ENCODE measurements at places on chromosomes 2 and 18.

DNA sequence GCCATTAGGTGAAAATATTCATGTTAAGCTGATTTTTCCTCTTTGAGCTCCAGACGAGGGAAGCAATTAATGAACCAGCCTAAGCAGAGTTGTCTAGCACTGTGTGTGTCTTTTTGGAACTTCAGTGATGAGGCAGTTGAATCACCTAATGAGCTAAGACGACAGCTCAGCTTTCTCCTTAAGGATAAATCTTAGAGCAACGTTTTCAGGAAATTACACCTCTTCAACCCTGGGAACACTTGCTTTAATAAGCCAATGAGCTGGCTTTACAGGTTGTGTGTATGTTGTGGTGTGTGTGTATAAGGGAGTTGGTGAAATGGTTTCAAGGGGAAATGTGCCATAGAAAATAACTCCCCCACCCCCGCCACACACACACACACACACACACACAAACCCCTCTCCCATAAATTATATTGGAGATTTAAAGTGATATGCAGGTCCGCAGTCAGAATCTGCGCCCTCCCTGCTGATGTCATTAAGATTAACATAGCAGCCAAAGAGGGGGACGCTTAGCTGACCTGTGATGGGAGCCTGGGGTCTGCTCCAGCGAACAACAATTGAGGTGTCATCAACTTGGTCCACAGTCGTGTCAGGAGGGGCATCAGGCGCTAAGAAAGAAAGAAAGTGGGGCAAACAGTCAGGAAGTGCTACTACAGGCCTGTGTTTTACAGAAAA, 28.1 kb downstream of the FN1 start:
- no peak for DNase-seq

DNA sequence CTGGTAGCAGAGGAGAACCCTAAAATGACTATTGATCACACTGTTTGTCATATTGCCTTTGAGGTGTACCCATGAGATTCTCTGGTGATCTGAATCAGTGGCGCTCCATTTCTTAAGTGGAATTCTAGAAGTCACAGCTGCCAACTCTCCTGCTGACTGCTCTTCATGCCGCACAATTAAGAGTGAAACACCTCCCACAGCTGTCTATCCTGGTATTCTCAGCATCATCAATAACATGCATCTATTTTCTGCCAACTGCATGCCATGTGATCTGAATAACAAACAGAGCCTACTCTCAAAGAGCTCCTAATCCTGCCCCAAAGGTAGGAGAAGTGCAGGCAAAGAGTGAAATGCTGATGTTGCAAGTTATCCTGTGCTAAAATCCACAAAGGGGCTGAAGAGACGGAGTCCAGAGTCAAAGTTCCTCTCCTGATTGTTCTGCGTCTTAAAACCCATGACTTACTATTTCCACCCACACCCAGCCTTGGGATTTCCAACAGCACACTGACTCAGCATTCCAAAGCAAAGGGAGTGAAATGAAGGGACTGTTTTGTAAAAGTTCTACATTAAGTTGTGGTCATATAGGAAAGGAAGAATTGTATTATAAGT, 13.7 kb upstream of the DAPL1 start:
- DNase-seq, result no peak

- no peak for DNase-seq
These were observed 58.8 kb downstream of the BOD1L2 start for GRCh38 chr18:57205641-57206040.

DNA sequence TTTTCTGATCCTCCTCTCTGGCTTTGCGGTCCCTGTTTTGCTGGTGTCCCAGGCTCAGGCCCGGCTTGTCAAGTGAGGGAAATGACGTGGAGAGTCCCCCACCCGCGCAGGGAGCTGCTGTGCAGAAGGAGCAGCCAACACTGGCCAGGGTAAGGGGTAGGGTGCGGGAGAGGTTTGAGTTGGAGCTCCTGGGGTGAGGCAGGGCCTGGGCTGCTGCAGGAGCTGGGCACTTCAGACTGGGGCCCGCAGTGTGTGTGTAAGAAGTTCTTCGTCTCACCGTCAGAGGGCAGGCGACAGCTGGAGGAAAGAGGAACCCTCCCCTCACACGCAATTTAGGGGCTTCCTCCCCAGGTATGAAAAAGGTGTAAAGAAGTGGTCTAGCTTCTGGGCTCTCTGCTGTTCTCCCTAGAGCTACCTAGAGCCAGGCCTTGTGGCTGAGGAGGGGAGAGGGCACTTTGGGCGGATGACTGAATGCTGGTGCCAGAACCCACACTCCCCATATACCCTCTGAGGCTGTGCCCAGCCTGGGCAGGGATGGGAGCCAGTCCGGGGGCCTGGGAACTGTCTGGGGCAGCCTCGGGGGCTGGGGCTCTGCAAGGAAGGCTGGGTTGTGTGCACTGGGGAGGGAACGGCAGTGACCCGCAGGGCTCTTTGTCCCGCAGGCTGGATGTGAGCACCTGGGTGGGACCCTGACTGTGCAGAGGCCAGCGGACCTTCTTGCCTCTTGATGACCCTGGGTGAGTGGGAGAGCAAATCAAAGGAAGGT, 11.8 kb downstream of the CELF4 start:
- DNase-seq, result no peak

- no peak for DNase-seq
These were observed 356.6 kb downstream of the FBXO15 start for GRCh38 chr18:73791081-73791480.

GRCh38 chr2:2809771-2810170, 478.7 kb upstream of the MYT1L start:
- no peak for DNase-seq

DNA sequence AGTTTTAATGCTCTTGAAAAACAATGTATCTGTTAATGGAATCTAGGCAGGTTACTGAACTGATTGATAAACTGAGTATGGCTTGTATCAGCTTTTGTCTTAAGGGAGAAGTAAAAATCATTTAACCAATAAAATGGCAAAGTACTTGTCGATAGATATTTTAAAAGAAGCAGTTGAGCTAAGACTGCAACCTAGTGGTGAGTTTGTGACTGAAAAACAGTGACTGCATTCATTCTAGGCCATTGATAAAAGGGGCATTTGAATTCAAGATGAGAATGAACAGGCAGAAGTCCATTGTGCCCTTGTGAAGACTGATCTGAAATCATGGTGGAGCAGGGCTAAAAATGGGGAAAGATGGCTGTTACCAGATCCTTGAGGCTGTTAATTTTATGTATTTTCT, 59.4 kb upstream of the MSTN start:
- DNase-seq, result no peak

GRCh38 chr18:28858248-28858647, 681.3 kb upstream of the CDH2 start:
- no peak for DNase-seq

- DNase-seq, result peak; percentile 18
These were observed 35.5 kb upstream of the SLC35F5 start for GRCh38 chr2:113791697-113792590.

GRCh38 chr2:134336352-134336751, 82.5 kb downstream of the MGAT5 start:
- DNase-seq, result no peak

DNA sequence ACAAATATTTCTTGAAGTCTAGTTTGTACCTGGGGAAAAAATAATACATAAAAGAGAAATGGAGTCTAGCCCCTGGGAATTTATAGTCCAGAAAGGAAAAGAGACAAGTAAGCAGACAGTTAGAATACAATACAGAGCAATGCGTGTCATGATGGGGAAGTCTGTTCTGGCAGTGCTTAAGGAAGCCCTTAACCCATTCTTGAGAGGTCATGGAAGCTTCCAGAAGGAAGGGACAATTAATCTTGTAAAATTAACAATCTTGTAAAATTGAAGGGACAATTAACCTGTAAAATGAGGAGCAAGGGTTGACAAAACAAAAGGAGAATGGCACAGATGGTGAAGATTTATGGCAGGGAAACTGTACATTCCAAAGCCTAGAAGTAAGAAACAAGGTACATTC, 66.7 kb downstream of the METTL4 start:
- no peak for DNase-seq

DNA sequence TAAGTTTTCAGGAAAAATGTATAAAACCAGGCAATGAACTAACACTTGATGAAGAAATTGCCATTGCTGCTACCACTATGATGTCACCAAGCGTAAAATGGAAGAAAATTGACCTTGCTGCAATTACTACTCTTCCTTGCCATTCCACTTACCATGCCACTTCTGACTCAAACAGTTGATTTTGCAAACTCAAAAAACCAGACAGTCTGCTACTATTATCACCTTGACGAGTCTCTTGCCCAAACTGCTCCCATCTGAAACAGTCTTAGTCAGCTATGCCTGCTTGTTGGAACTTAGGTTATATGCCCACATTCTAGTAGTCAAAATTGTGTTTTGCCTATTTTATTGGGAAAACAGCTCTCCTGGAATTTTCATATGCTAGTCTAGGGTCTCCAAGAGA, 71.9 kb upstream of the SLC9A2 start:
- no peak for DNase-seq

GRCh38 chr2:232549655-232550353, 553 bp downstream of the TIGD1 start:
- no peak for DNase-seq

DNA sequence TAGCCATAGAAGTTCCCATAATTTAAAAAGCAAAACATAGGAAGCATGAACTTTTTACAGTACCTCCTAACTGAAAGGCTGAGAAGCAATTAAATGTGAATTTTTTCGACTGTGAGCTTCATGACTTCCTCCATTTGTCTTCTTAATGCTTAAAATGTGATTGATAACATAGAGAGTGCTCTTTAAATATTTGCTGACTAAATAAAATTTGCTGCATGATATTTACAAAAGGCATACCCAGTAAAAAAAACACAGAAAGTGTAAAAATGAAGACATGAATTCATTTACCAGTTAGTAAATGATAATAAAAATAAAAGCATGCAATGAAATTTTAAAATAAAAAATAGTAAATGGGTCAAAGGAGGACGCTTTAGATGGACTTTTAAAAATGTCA, 21.9 kb downstream of the STAT4 start:
- no peak for DNase-seq

- no peak for DNase-seq
These were observed 105.5 kb upstream of the DTNA start for GRCh38 chr18:34604591-34604990.

DNA sequence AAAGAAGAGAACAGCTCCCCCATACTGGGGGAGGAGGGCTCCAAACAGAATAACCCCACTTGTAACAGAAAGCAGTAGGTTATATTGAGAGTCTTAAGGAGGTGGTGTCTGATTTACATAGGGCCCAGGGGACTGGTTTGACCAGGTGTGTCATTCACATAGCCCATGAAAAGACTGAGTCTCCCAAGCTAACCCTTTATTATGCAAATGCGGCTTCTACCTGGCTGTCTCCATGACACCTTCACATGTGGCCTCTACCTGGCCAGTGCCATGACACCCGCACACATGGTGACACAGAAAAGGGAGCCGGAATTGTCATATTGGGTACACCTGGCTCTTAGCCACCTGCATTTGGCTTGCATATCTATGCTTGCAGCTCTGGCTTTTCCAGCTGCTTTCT, 1057.2 kb upstream of the PIK3C3 start:
- DNase-seq, result no peak

DNA sequence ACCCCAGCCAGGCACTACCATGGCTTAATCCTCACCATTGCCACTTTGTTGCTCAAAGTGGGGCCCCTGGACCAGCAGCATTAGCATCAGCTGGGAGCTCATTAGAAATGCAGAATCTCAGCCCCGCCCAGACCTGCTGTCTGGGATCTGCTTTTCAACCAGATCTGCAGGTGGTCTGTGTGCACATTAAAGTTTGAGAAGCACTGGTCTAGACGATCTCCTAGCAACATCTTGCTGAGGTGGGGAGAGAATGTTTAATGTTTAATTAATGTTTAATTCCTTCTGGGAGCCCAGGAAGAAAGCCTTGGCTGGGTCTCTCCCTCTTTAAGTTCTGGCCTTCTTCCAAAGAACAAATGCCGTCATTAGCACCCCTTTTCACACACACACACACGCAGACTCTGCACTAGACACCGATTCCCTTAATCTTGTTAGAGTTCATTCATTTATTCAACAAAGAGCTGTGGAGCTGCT, 53.7 kb downstream of the EDAR start:
- no peak for DNase-seq

- no peak for DNase-seq
These were observed 336.7 kb upstream of the CNTNAP5 start for GRCh38 chr2:123688231-123688940.

DNA sequence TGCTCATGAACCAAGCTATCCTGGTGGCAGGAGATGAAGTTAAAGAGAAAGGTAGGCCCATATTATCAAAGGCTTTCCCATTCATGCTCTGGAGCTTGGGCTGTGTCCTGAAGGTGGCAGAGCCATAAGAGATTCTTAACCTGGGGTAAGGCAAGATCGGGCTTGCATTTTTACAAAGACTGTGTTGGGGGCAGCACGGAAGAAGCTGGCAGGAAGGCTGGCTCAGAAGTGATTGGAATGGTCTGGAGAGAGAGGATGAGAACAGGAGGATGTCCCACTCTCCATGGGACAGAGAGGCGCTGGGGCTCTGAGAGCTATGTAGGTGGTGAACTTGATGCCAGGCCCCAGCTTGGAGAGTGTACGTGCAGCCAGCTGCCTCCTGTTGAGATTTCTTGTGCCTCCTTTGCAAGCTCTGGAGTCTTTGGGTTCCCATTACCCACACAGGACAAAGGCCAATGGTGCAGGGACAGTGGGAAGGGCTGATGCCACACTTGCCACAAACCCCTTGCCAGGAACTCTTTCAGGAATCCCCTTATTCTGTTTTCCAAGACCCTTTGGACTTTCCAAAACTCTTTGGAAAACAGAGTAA, 40.6 kb upstream of the FZD5 start:
- no peak for DNase-seq

- no peak for DNase-seq
These were observed at the start of gene EFEMP1 for GRCh38 chr2:55923091-55923981. TSS of gene EFEMP1 (minus strand) at chr2:55923782. CDS start at chr2:55922440, 1,342 bp downstream.

GRCh38 chr2:127134833-127135830, 28.2 kb upstream of the BIN1 start:
- DNase-seq, result no peak

DNA sequence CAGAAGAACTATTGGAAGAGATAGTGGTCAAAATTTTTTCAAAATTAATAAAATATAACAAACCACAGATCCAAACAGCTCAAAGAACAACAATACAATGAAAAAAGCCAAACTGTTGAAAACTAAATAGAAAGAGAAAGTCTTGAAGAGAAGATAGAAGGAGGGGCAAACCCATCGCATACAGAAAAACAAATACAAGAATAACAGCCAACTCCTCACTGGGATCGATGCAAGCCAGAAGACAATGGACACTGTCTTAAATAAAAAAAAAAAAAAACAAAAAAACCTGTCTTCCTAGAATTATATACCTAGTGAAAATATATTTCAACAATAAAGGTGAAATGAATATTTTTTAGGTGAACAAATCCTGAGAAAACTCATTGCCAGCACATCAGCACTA, 34.1 kb upstream of the ARHGAP25 start:
- DNase-seq, result no peak

- peak; percentile 71 for DNase-seq
These were observed 41.4 kb upstream of the EML4 start for GRCh38 chr2:42127425-42128424.

Measured in naive B cell (primary cell).